ENCODE measurements at places on chromosomes 7 and 10.

- no peak for DNase-seq
These were observed 84.7 kb downstream of the AUTS2 start for GRCh38 chr7:69683002-69683401.

DNA sequence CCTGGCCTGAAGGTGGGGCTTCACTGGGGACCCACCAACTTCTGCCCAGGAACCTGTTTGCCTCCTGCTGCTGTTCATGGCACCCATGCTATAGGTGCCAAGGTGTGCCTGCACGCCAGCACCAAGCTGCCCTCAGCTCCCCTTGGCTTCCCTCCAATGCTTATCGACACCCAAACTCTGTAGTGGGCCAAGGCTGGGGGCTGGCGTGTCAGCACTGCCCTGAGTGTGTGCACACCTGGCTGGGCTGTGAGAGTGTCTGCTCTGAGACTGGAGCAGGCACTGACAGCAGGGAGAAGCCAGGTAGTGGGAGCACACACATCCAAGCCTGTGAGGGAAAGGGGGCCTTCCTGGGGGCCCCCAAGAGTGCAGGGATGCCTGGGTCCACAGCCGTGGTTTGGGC lies 43.1 kb upstream of the TUBB8 start:
- no peak for DNase-seq

DNA sequence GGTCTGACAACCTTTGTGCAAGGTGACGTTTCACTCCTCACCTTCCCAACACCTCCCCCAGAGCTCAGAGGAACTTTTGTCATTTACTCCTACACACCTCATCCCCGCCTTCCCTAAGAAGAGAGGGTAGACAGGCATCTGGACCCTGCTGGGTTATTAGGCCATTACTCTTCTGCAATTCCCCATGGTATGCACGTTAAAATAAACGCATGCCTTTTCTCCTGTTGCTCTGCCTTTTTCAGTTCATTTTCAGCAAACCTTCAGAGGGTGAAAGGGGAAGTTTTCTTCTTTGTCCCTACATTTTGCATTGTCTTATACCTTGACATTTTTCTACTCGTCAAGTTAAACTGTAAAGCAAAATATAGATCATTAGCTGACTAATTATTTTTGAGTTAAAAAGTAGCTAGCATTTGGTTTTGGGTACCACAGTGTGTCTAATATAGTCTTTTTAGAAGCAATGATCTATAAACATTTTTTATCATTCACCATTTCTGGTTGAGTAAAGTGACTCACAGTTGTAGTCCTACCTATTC lies 10.5 kb upstream of the EDRF1 start:
- no peak for DNase-seq

DNA sequence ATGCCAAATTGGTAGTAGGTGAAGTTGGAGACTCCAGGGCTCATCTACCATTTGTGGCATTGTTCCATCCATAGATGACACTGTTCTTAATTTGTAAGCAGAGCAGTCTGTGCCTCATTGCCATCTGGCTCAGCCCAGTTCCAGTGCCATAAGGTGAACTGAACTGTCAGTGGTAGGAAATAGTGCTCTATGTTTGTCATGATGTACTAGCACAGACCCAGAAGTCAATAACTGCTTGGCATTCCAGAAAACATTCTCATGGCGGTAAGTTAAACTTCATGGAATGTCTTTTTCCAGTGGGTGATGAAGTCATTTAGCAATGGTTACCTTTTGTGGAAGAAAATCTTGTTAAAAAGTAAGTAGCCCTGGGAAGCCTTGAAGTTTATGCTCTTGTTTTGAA lies 302.7 kb downstream of the SUGCT start:
- no peak for DNase-seq

GRCh38 chr7:1938788-1939433 lies 268.8 kb downstream of the ELFN1 start:
- peak; percentile 52 for DNase-seq

GRCh38 chr7:33789871-33790630 lies 115.3 kb upstream of the BMPER start:
- DNase-seq: peak; percentile 22

DNA sequence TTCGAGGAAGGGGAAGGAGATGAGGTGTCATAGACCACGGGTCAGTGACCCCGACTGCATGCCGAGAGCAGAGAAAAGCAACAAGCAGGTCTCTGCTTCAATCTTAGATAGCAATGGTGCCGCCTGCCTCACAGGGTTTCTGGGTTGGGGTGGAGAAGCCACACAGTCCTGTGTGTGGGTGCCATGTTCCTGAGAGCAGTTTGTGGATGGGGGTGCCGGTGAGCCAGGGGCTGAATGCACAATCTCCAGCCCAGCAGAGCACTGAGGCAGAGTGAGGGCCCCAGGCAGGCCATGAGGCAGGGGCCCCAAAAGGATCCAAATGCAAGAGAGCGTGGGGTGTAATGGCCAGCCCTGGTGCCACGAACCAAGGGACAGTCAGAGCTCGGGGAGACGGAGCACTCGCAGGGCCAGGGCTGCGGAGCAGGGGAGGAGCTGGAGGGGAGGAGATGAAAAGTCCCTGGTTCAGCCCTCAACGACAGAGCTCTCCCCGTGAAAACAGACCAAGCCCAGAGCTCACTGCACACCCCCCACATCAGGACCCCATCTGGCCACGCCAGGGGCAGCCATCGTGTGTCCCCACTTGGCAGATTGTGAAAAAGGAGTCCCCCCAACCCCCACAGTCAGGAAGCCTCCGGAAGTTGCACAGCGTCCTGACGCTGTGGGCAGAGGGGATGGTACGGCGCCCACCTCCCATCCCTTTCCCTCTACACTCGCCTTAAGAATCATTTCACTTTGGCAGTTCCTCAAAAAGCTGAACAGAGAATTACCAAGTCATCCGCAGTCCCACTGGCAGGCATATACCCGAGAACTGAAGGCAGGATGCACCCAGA lies 19.9 kb downstream of the WDR86 start:
- DNase-seq: peak; percentile 61

- no peak for DNase-seq
These were observed 51.8 kb upstream of the PPP1R9A start for GRCh38 chr7:94855589-94855988.

- no peak for DNase-seq
These were observed 9.1 kb downstream of the SEM1 start for GRCh38 chr7:96700516-96700915.

- DNase-seq: no peak
These were observed 87.9 kb downstream of the SLC37A3 start for GRCh38 chr7:140310337-140311002.

DNA sequence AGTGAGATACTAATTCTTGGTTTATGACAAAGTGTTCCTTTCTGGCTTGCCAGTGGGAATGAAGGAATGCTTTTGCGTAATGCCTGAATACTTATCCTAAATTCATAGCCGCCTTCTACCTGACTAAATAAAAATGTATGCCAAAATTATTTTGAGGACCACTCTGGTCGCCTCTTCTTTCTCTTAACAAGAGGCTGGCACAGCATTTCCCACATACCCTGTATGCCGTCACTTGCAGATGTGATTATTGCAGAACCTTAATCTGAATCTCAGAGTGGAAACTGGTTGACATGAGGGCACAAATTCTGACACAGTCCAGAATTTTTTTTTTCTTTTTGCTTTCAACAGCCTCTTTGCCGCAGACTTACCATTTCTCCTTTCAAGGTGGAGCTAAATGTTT lies 124.6 kb upstream of the GLCCI1 start:
- DNase-seq: no peak

DNA sequence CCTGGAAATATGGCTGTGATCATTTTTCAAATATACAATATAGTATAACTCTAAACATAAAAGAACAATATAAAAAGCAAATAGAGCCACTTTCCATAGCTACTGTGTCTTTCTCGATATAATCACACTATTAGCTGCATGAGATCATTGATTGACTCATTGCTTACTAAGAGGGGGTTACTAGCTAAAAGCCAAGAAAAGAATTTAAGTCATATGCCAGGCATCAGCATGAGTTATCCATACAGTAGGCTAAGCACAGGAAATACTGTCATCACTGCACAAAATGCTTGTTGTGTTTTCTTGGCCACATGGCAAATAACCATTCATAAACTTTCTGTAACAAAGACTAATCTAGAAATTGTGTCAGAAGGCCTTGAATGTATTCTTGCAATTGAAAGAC lies 18.8 kb upstream of the ABCB5 start:
- no peak for DNase-seq

GRCh38 chr7:106450716-106451115 lies 165.9 kb upstream of the NAMPT start:
- DNase-seq: no peak

DNA sequence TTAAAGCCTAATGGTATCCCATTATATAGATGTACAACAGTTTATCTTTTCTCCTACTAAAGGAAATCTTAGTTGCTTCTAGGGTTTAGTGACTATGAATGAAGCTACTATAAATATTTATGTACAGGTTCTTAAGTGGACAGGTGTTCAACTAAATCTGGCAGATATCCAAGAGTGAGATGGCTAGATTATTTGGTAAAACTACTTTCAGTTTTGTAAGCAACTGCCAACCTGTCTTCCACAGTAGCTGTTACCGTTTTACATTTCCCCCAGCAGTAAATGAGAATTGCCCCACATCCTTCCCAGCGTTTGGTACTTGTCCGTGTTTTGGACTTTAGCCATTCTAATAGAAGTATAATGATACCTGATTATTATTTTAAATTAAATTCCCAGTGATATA lies 144.9 kb upstream of the MAGI2 start:
- DNase-seq: no peak

- DNase-seq: peak; percentile 51
These were observed 76.2 kb upstream of the PLXNA4 start for GRCh38 chr7:132652507-132652906.

DNA sequence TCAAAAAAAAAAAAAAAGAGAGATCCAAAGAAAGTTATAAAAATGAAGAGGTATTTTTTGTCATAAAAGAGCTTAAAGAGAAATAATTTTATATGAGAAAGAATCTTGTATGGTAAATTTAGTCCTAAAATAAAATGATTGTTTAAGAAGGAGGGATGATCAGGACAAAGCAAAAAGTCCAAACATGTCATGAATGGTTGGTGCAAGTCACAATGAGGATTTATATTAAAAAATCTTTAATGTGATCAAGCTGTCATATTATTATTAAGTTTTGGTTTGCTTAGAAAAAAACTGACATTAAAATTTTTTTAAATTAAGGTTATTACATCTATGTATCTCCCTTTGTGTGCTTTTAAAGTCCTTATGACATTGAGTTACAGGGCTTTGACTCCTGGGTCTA lies 220.4 kb downstream of the TMEM26 start:
- DNase-seq: no peak

- DNase-seq: no peak
These were observed 130.9 kb downstream of the CACNA2D1 start for GRCh38 chr7:82312646-82313045.

- no peak for DNase-seq
These were observed 116.5 kb upstream of the EEPD1 start for GRCh38 chr7:36036590-36036989.

GRCh38 chr7:100888988-100889750 lies at the start of gene UFSP1:
UFSP1 (minus strand) TSS chr7:100889715; CDS start chr7:100889271, 444 bp downstream.
- DNase-seq: no peak

- DNase-seq: no peak
These were observed 210.2 kb downstream of the MLLT10 start for GRCh38 chr10:21744223-21744622.

GRCh38 chr10:33967606-33968120 lies 633.2 kb upstream of the NRP1 start:
- DNase-seq: no peak

- DNase-seq: peak; percentile 29
These were observed 171.8 kb downstream of the SEMA3D start for GRCh38 chr7:85014936-85015660.

GRCh38 chr10:80464557-80465450 lies 10.7 kb downstream of the TSPAN14 start:
- DNase-seq: peak; percentile 47

GRCh38 chr7:88075216-88075615 lies 141.2 kb downstream of the ADAM22 start:
- no peak for DNase-seq

DNA sequence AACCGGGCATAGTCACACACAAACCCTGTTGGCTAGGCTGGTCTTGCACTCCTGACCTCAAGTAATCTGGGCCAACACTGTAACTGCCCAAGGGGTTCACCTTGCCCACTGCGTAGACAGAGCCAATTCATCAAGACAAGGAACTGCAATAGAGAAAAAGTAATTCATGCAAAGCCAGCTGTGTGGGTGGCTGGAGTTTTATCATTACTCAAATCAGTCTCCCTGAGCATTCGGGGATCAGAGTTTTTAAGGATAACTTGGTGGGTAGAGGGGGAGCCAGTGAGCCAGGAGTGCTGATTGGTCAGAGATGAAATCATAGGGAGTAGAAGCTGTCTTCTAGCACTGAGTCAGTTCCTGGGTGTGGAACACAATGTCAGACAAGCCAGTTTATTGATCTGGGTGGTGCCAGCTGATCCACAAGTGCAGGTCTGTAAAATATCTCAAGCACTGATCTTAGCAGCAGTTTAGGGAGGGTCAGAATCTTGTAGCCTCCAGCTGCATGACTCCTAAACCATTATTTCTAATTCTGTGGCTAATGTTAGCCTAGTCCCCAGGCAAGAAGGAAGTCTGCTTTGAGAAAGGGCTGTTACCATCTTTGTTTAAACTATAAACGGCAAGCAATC lies 15.6 kb upstream of the FXYD4 start:
- peak; percentile 59 for DNase-seq

- DNase-seq: no peak
These were observed 7.0 kb downstream of the PKD1L1 start for GRCh38 chr7:47941136-47941844.

DNA sequence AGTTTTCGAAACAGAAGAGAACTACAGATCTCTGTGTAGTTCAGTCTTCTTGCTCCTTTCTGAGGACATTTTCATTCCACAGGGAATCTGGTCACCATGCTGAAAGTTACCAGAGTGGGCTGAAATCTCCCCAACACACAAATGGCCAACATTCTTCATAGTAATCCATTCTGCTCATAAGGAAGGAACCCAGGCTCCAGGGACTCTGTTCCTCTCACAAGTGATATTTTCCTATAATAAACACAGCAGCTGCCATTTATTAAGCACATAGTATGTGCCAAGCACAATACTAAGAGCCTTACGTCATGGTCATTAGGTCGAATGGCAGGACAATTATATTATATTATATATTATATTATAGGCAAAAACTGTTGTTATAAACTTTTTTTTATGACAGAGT lies 109.8 kb downstream of the RAB11FIP2 start:
- no peak for DNase-seq
